Anterior cingulate cortex (tissue), 58 donors: ENCODE measurements at places on chromosomes 11 and 22.

GRCh38 chr11:128936606-128937251 lies 5.9 kb downstream of the TP53AIP1 start:
- DNase-seq: no peak

DNA sequence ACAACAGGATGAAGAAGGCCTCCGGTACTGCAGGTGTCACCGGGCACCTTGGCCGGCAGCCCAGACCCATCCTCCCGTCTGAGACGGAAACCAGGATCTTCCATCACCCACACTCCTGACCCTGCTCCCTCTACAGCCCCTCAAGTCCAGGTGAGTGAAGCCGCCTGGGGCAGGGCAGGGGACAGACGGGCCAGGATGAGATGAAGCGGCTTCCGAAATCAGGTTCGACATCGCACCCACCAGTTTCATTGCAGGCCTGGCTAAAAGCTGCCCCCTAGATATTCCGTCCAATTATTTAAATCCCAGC lies 639.1 kb downstream of the TBC1D22A start:
- no peak for DNase-seq

GRCh38 chr22:27157666-27158370 lies 500.4 kb downstream of the MIAT start:
- DNase-seq: no peak

- DNase-seq: no peak
Measured at GRCh38 chr11:100830274-100830673, 143.2 kb downstream of the ARHGAP42 start.

GRCh38 chr11:35589281-35589680 lies 29.0 kb upstream of the FJX1 start:
- no peak for DNase-seq

DNA sequence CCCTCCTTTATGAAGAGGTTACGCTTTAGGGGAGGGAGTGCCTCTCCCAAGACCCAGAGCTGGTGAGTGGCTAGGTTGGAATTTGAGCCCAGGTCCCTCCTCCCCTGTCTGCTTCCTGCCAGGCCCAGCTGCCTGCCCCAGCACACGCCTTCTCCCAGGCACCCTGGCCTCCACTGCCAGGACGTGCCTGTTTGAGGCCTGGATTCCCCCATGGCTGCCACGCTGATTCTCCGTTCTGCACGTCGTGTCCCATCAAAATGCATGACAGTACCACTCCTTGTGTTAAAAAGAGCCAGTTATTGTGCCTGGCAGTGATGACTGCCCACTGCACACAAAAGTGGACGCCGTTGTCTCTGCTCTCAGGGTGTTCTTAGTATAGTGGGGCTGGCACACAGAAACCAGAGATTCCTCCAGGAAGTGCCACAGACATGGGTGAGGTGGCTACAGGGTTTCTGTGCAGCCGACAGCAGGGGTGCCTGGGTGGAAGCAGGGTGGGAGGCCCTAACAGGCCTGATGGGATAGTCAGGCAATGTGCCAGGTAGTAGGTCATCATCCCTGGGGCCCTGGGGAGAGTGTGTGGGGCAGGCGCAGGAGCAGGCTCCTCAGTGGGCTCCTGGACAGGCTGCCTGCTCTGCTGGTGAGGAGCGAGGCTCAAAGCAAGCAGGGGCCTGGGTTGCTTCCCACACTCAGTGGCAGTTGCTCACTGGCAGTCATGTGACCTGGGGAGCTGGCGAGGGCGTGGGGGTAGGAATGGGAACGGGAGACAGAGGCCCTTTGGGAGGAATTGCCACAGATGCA lies 24.2 kb downstream of the MED15 start:
- no peak for DNase-seq

DNA sequence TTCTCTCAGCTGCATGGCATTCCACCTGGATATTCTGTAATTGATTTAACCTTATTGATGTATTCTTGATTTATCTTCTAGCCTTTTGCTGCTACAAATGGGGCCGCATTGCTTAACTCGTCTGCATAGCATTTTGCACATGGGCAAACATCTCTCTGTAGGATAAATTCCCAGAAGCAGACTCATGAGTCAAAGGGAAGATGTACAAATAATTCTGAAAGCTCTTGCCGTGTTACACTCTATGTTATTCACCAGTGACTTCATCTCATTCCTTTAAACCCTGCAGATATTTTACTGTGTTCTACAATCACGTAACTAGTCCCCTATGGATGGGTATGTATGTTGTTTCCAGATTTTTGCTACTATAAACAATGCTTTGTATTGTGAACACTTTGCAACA lies 112.7 kb downstream of the SEZ6L start:
- DNase-seq: no peak

- DNase-seq: no peak
Measured at GRCh38 chr11:119525180-119525866, 102.4 kb upstream of the THY1 start.
